Stimulated activated CD4-positive, alpha-beta T cell treated with anti-CD3 and anti-CD28 coated beads, Interleukin-1b, Interleukin-23, amount 100 ng/mL, for 1 hour (primary cell): ENCODE measurements at places on chromosomes 5 and 9.

DNA sequence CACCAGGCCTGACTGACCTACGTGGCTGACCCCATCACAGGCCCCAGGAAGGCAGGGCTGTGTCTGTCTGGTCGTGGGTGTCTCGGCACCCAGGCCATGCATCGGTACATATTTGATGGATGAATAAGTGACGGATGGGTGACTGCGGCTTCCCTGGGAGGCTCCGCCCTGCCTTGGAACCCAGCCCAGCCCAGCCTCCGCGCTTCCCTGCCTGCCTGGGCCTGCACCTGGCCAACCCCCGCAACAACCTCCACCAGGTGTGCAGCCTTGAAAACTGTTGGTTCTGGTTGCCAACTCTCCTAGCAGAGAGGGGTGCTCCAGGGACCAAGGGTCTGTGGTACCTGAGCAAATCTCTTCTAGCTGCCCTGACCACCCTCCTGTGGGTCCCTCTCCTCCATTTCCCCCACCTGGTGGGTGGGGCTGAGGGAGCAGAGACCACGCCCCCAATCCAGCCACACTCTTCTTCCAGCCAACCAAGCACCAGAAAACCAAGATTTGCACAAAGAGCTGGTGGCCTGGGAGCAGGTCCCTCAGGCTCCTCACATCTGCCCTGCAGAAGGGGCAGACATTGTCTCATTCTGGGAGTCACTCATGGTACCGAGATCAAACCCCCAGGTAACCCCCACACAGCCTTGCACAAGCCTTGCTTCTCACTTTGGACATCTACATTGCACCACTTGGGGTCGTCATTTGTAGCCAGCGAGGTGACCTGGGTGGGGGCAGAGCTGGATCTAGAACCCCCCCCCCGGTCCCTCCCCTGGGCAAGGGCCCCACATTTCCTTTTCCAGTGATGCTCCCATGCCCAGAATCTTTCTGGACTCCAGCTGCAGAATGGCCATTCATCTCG, 100.6 kb upstream of the IER5L start:
- DNase-seq = no peak

GRCh38 chr5:137264573-137264972, 234.6 kb downstream of the SPOCK1 start:
- DNase-seq = no peak

- DNase-seq = no peak
Observed at GRCh38 chr5:129112295-129112694, 17.7 kb downstream of the ISOC1 start.

GRCh38 chr5:61744690-61745619, 412.9 kb downstream of the ZSWIM6 start:
- DNase-seq = no peak

DNA sequence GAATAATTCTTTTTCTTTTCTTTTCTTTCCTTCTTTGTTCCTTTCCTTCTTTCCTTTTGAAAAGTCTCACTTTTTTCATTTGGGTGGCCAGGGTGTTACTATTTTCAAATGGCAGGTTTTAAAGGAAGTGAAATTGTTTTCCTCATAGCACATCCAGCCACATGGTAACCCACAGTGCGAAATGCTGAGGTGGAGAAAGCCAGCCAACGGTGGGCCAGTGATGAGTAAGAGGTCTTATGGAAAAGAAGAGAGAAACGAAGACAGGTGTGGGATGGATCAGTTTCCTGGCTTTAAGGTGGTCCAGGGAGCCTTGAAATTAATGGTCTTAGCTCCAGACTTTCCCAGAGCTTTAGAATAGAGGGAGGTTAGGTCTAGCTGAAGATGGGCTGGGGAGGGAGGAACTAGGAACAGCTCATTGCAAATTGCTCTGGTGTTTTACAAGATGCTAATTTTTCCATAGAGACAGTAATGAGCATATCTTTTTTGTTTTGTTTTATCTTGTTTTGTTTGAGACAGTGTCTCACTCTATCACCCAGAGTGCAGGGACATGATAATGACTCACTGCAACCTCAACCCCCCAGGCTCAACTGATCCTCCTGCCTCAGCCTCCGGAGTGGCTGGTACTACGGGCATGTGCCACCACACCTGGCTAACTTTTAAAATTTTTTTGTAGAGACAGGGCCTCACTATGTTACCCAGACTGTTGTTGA, 17.8 kb downstream of the ITK start:
- peak; percentile 39 for DNase-seq

- no peak for DNase-seq
Observed at GRCh38 chr5:102314328-102314727, 18.2 kb upstream of the SLCO4C1 start.

GRCh38 chr5:6788956-6789649, 75.9 kb downstream of the TENT4A start:
- DNase-seq = no peak

GRCh38 chr9:91680998-91681397, 257.4 kb upstream of the NFIL3 start:
- DNase-seq = no peak

DNA sequence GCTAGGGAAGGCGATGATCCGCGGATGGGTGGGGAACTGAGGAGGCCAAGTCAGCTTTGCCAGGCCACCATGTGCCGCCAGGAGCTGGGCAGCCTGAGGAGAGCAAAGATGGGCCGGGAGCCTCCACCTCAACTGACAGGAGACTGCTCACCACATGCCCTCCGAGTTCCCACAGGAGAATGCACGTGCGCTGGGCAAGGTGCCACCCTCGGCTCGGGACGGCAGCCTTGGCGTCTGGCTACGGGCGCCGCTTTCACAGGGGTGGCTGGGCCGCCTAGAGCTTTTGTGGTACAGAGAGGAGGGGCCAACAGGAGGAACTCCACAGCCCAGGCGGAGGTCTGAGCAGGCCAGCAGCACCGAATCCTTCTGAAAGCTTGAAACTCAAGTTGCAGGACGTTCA, 5.3 kb upstream of the TBC1D9B start:
- no peak for DNase-seq

DNA sequence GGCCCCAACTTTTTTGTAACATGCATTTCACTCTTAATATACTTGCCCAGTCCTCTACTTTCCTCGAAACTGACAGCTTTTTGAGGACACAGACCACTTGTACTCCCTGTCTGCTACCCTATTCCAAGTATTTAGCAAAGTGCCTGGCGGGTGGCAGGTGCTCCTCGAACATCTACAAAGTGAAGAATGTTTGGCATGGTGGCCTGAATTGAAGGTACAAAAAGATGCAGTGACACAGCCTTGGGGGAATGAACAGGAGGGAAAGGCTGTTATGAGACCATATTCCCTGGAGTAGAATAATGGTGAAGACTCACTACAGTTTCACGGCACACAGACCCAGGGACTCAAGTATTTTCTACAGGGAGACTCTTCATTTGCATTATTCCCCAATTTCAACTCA, 590.9 kb downstream of the PRELID2 start:
- no peak for DNase-seq

GRCh38 chr5:180142021-180142765, 66.8 kb downstream of the RASGEF1C start:
- no peak for DNase-seq

- DNase-seq = no peak
Observed at GRCh38 chr5:54995168-54995567, 9.8 kb upstream of the ESM1 start.

DNA sequence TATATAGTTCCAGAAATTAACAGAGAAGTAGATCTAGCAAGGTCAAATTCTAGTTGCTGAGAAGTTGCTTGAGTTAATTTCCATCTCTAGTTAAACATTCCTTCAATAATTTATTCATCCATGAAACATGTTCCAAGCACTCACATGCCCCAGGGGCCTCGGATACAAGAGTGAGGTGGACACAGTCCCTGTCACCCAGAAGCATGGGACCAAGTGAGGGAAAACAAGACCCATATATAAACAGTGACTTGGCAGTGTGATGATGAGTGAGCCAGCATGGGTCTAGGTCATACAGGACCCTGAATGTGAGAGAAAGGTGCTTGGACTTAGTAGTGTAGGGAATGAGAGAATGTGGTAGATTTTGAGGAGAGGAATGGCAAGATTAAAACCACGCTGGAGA, 216.9 kb downstream of the TTLL11 start:
- no peak for DNase-seq

DNA sequence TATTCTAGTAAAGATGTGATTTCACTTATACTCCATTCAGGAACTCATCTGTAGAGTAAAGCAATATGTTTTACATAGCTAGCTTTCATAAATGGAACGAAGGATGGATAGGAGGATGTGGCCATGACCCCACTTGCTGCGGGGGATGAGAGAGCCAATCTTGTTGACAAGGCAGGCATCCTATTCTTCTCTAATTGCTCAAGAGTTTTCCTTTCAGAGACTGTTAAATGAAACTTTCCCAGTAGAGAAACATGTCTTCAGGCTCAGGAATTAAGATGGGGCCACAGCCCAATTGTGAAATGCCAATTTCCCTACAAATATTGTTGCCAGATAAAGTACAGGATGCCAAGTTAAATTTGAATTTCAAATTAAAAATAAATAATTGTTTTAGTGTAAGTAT, 196.2 kb upstream of the TUT7 start:
- DNase-seq = no peak

DNA sequence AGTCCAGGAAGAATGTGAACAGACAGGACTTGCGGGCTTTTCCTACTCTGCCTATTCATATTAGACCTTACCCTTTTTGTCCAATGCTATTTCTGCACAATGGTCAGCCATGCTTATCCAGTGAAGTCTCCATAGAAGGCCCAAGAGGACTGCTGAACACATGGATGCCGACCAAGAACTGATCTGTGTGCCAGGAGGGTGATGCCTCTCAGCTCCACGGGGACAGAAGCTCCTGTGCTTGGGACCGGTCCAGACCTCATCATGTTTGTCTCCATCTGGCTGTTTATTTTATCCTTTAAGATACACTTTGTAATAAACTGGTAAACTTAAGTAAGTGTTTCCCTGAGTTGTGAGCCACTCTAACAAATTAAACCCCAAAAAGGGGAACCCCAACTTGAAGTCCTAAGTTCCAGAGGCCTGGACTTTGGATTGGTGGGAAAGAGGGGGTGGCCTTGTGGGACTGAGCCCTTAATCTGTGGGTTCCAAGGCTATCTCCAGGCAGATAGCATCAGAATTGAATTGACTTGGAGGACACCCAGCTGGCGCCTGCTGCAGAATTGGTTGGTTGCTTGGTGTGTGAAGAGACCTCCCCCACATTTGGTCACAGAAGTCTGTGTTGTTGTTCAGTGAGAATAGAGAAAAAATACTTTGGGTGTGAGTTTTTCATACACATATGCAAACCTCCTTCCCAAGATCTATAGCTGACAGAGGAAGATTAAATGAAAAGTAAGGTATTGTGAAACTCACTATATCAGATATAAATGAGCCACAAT, 57.9 kb upstream of the ANKH start:
- DNase-seq = no peak

- no peak for DNase-seq
Observed at GRCh38 chr5:173890195-173890991, 2.2 kb downstream of the CPEB4 start.

DNA sequence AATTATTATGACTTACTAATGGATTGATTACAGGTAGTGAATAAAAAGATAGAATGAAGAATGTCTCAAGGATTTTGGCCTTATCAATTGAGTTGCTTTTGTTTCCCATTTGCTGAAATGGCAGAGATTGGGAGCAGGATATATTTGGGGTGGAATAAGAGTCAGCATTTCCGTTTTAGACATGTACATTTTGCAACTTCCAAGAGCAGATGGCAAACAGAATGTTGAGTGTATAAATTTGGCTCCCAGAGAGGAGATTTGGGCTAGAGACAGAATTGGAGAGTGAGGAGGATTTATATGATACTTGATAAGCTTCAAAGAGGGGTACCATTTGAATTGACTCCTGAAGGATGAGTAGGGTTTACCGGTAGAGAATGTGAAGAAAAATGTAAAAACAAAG, 437.9 kb upstream of the PAPPA start:
- DNase-seq = no peak

- no peak for DNase-seq
Observed at GRCh38 chr9:21687351-21687750, 115.1 kb upstream of the MTAP start.

GRCh38 chr9:134614256-134614655, 27.3 kb upstream of the COL5A1 start:
- DNase-seq = no peak

- no peak for DNase-seq
Observed at GRCh38 chr5:178237431-178238312, 5.1 kb upstream of the PHYKPL start.
